ENCODE measurements at places on chromosomes 2 and 18.
A peak's percentile ranks its signal among the peaks of the same experiment; 100 is the strongest.

DNA sequence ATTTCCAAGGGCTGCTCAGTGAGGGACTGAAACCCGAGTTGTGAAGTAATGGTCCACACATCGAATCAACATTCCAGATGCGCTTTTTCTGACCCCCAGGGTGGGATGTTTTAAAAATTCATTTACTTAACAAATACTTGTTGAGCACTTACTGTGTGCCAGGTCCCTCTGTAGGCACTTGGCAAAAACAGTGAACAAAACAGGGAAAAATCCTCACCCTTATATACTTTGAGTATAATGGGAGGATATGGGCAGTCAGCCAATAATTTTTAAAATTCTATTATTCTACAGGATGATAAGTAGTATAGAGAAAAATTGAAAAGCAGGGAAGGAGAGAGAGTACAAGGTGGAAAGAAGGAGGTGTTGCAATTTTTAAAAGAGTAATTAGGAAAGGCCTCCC is 31.3 kb upstream of the AFTPH start:
- no peak for DNase-seq

DNA sequence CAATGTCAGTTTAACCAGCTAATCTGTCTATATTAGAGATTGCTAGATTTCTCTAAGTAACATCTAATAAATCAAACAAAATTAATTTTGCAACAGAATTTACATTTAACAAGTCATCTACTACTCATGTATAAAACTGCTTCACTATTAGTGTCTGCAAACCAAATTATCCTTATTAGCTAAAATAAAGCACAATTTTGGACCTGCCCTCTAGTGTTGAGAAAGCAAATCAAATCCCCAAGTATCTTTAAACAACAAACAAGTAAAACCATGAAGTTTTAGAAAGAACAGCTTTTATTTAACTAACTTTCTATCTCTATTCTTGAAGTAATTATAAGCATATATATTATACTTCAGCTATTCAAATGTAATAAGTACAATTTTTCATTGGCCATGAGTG is 113.1 kb upstream of the SP3 start:
- peak; percentile 23 for DNase-seq

DNA sequence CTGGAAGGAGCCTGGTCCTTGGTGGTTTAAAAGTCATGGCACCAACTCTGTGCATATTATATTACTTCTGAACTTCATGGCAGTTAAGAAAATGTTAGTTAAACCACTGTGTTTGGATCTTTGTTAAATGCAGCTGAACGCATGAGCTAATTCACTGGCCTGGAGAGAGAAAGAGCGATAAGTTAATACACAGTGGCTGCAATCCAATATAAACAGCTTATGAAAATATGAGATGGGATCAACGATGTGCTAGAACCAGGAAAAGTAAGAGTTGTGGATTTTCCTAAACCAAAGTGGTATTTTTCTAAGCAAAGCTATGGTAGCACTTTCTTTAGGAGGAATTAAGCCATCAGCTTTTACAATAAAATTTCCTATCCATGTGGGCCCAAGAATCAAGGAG is 326.7 kb downstream of the MTX2 start:
- no peak for DNase-seq

- no peak for DNase-seq
Measured at GRCh38 chr2:134416018-134416417, 162.1 kb downstream of the MGAT5 start.

GRCh38 chr2:127680706-127681287 is 5.5 kb upstream of the LIMS2 start:
- no peak for DNase-seq

DNA sequence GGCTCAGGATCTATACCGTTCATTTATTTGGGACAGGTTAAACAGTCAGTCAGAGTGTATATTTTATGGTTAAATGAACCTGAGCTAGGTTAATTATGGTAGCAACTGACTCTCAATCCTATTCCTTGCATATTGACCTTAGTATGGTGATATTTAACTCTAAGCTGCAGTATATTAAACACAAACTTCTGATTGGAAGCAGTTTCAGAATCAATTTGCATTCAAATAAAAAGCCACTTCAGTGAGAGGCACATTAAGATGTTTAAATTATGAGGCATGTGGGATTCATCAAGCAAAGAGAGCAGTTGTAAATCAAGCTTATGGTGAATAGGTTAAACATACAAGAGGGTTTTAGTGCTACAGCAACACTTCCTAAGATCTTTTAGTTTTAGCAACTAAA is 40.4 kb downstream of the FRZB start:
- no peak for DNase-seq

DNA sequence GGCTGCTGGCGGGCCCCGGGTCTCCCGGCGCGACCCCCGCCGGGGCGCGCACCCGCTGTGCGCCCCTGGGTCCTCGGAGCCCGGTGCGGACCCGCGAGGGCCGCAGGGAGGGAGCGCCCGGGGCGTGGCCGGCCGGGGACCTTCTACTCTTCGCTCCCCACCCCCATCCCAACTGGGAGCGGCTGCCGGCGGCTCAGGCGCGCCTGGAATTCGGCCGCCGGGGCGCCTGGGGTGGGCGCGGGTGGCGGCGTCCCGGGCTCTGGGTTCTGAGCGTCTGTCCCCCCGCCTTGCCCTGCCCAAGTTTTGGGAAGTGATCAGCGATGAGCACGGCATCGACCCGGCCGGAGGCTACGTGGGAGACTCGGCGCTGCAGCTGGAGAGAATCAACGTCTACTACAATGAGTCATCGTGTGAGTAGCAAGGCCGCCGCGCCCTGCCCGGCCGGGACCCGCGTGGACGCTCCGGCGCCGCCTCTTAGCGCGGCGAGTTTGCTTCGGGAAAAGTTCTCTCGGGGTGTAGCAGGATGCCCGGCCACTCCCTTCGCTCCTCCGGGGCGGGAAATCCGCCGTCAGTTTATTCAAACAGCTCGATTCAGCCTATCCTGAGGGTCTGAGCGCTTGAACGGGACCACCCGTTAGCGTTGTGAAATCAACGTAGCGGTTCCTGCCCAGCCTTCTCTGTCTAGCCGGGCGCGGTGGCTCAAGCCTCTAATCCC is 502 bp downstream of the TUBB6 start:
- DNase-seq = peak; percentile 92

DNA sequence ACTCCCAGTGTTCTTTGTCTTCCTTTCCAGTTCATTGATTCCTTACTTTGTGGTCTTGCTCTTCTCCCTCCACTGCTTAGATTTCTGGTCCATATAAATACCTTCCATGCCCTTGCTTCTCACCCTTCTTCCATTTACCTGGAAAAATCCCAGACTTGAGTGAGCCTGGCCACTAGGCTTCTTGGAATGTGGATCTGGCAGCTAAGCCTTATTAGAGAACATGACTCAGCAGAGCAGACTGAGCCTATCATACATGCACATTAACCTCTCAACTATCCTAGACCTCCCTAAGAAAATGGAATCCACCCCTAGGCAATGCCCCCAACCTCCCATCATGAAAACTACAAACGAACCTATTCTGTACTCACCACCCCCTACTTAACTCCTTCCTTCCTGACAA is 127.7 kb downstream of the RHBDD1 start:
- DNase-seq = peak; percentile 74

DNA sequence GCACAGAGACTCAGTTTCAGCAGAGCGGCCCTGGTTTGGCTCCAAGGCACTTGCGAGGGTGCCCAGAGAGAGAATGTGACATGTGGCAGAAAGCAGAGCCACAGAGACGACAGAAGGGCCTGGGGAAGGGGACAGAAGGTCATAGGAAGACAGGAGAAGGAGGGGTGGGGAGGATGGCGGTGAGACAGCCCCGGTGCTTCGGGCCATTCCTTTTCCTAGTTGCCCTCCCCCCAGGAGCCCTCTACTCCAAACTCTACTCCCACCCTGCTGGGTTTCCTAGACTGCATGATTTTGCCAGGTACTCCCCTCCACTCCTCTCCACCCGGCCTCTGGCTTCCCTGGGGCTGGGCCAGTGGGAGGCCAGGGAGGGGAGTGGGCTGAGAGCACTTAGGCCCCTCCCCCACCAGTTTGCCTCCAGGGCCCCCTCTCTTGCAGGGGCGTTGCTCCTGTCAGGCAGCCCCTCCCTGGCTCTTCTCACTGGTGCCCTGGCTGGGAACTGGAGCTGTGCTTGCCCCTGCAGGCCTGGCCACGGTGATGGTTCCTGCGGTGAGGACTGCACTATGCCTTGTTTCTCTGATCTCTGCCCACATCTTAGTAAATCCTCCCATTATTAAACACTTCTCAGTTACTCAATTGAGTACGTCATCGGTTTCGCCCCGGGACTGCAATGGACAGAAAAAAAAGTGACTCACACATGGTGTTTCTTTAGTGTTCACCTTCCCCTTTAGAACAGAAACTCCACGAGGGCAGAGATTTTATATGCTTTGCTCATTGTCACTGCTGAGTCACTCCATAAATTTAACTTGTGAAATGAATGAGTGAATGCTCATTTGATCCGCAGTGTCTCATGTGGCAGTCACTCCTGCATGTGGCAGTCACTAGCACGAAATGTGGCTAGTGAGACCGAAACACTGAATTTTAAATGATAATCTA is 58.7 kb upstream of the SP3 start:
- peak; percentile 84 for DNase-seq

GRCh38 chr2:80499095-80499494 is 194.5 kb upstream of the LRRTM1 start:
- peak; percentile 6 for DNase-seq
